Lung (tissue), 17 donors: ENCODE measurements at places on chromosomes 16 and 17. TPM values are rescaled to one million over a fixed set of nuclear protein-coding genes. Genes with fewer than 3 reads are reported as not detected.

INCA1 gene
- 0.89 TPM for polyA plus RNA-seq

DNA sequence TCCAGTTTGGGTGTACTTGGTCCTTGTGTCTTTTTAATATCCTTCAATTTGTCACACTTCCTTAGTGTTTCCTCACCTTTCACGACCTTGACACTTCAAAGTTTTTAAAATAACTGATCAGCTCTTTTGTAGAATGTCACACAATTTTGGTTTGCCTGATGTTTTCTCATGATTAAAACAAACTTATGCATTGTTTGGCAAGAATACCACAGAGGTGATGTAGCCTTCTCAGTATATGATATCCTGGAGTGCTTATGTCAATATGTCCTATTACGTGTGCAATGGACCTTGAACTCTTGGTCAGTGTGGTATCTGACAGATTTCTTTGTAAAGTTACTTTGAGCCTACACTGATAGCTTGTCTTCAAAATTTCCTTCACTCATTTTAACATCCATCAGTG is 297.4 kb downstream of the CNTNAP4 start:
- no peak for DNase-seq

DNA sequence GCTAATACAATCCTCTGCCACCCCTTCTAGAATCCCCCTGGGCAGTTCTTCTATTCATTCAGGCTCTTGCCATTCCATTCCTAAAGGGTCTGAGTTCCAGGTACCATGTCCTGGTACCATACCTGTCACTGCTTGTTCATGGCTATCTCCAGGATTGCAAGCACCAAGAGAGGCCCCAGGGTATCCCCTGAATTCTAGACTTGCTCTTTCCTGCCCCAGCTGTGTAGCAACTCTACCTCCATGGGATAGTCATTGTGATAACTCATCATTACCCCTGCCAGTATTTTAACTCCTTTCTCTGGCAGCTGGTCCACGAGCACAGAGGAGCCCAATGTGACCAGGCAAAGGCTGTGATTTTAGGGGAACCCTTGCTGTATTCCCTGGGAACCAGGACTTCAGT is 143.7 kb upstream of the CDH5 start:
- DNase-seq = no peak

- DNase-seq = no peak
Observed at GRCh38 chr16:31357324-31358109, 2.5 kb downstream of the ITGAX start.
